ENCODE measurements at places on chromosomes 2 and 18.

DNA sequence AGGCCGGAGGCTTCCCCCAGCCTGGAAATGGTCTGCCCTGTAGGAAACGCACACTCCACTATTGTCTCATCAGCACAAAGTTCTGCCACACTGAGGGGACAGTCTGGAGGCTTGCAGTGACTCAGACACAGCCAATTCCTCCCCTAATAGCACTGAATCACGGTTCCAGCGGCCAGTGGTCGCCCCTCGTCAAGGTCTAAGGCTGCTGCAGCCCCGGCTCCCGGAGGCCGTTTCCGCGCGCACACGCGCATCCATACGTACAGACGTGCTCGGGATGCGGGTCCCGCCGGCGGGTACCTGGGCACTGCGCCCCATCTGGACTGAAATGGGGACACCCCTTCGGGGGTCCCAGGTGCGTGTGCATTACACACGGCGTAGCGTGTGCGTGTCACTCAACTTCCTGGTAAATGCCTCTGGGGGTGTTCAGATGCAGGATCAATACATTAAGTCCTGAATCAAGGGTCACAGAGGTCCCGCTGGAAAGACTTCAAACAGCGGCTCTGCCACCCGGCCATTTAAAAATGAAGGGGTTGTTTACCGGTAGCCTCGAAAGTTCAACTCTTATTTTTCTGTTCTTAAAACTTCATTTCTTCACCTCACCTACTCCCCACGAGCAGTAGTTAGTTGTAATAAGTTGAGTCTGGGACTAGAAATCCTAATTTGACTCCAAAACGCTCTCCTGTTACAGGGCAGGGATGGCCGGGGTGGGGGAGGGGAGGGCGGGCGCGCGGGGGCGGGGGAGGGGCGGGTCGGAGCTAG is 572 bp upstream of the ZNF516 start:
- peak; percentile 78 for DNase-seq

DNA sequence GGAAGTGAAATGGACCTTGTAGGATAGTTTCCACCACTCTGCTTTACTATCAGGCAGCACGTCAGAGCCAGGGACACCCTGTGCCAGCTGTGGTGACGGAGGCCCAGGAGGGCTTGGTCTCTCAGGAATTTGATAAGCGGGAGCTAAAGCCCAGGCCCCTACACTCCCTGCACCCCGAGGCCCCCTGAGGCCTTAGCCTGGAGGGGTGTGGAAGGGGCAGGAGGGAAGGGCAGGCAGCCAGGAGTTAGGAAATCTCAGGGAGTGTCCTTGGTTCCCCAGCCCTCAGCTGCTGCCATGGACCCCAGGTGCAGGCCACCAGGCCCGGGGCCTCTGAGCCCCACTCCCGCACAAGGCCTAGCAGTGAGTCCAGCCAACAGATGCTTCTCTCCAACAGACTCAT is 38.2 kb downstream of the PDIA6 start:
- peak; percentile 90 for DNase-seq

- no peak for DNase-seq
Measured at GRCh38 chr2:35035883-35036282, 1319.7 kb upstream of the CRIM1 start.

GRCh38 chr2:96500385-96501066 is 4.6 kb downstream of the NEURL3 start:
- DNase-seq: no peak

DNA sequence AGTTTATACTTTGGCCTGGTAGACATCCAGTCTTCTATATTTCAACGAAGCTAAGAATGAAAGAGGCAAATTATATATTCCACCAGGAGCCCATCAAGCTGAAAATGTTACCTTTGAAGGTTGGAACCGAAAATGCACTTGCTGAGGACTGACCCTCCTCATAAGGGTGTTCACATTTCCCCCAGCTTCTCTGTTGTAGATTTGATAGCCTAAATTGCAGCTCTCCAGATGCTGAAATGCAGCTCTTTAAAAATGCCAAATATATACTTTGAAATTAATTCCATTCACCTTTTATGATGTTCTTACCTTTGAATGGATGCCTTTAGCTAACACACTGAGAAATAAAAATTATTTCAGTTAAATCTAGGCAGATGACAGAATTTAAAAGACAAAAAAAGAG is 1.8 kb upstream of the FIGN start:
- DNase-seq: no peak

DNA sequence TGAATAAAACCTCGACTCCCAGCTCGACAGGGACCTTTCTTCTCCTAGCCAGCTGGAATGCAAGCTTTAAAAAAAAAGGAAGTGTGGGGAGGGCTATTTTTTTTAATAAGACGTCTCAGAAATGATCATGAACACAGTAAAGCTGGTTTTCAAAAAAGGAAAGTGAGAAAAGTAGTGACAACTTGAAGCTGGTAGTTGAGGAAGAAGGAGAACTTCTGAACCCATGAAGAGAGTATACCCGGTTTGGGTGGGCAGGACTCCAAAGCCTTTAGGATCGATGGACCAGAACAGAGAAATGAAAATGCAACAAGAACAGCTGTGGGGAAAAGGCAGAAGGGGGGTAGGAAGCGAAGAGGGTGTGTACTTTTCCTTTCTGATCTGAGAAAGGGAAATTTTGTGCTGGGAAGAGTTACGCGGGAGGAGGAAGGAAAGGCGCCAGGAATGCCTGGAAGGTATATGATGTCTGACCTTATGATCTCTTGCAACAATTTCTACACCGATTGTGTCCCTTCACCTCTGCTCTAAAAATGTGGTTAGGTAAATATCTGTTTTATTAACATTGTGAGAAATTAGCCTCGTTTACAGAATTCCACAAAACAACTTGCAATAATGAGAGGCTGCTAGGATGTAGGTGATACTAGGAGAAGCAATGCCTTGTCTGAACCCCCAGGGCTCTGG is 22.6 kb upstream of the CYP1B1 start:
- DNase-seq: no peak

DNA sequence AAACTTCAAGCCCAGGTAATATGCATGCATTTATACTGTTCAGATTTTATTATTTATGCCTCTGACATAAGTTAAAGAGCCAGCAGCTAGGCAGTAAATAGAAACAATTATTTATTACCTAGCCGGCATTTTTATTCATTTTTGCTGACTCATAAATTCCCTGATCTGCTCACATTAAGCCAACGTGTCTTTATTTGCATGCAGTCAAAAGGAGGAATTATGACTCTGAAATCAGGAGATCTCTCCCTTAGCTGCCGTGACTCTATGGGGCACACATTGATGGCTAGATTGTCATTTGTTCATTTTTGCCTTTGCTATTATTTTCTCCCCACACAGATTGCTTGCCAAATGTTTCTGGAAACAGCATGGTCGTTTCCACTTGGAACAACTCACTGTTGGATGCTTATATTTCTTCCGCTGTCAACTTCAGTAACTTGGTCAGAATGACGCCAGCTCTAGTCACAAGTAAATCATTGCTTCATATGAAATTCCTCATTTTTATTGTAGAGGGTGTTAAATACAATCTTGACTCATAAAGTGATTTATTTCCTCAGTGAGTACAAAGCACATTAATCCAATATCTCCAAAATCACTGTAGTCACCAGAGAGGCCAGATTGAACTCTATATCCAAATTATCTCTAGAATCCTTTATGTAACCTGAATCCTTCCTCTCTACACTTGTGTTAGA is 15.9 kb upstream of the ZBTB14 start:
- DNase-seq: no peak

DNA sequence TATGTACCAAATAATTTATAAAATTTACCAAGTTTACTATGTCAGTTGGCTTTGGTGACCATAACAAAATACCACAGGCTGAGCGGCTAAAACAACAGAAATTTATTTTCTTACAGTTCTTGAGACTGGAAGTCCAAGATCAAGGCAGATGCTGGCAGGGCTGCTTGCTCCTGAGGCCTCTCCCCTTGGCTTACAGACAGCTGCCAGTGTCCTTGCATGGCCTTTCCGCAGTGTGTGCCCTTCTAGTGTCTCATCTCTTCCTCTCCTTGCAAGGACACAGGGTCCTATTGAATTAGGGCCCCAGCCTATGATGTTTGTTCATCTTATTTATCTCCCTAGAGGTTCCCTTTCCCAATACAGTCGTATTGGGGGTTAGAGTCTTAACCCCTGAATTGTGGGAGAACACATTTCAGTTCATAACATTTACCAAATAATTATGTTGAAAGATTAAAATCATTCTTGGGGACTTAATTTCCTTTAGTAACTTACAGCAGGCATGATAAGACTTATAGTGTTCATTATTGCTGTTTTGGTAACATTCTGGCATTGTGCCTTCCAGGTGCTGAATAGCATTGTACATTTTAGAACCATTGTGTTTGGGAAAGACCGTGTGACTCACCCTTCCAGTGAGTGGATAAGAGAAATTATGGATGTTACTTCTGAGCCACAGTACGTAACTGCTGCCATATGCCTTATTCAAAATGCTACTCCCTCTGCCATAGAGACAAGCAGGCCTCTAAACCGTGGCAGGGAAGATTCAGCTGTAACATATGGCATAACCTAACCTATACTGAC is 317.5 kb downstream of the TMX3 start:
- DNase-seq: no peak

GRCh38 chr2:40048506-40048905 is 269.4 kb upstream of the THUMPD2 start:
- DNase-seq: no peak
